ENCODE measurements at places on chromosomes 13 and 19. TPM values are rescaled to one million over a fixed set of nuclear protein-coding genes. Genes with fewer than 3 reads are reported as not detected.

DNA sequence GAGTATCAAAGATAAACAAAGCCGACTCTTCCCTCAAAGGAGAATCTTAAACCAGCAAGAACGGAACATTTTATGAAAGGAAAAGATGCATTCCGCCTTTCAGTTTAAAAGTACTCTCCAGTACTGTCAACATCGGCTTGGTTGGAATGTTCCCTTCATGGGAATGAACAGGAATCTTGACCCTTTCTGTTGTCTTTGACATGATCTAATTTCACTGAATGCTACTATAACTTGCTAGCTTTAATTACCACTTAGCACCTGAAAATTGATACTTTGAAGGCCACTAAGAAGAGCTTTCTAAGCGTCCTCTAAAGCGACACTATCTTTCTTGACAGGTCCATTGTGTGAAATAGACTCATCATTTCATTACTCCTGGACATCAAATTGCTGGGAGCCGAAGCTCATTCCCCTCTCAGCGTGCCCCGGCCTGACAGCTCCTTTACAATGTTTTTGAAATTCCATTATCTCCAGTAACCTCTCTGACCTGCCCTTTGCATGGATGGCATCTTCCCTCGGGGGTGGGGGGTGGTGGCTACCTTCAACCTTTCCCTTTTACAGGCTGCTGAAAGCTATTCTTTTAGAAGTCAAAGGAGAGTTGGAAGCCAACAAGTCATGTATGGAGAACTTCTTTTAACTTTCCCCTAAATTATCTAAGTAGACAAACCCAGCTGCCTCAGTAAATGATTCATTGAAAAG, 67.9 kb downstream of the EFNB2 start:
- no peak overlapping the region for H3K27ac ChIP-seq
- no peaks in the 10 kb centered on the region for H3K4me1 ChIP-seq
- no peaks in the 10 kb centered on the region for H3K36me3 ChIP-seq

Gene CBY2
- not detected for total RNA-seq

Gene RGL3
- total RNA-seq, result not detected

Gene ZNF568
- 7.2 TPM for total RNA-seq

All from activated CD4-positive, alpha-beta memory T cell treated with anti-CD3 and anti-CD28 coated beads, Interleukin-2, amount 10 ng/mL, durations not matched to agents 7 days and 5 days (primary cell).